ENCODE measurements at places on chromosomes 7 and 10. TPM values are rescaled to one million over a fixed set of nuclear protein-coding genes. Genes with fewer than 3 reads are reported as not detected.

The BUD23 gene
- 50.6 TPM for total RNA-seq

- H3K4me1 ChIP-seq, result no peaks in the 10 kb centered on the region
- no peak overlapping the region for H3K4me3 ChIP-seq
- no peaks in the 10 kb centered on the region for H3K27me3 ChIP-seq
- H3K36me3 ChIP-seq, result no peaks in the 10 kb centered on the region
- H3K27ac ChIP-seq, result no peak overlapping the region
- DNase-seq, result no peak
Measured at GRCh38 chr10:104937567-104937966, 296.5 kb downstream of the SORCS3 start.

GRCh38 chr7:90483251-90483650, 13.8 kb downstream of the PTTG1IP2 start:
- no peak overlapping the region for H3K4me3 ChIP-seq
- no peak overlapping the region for H3K27ac ChIP-seq
- no peak for DNase-seq
- no peaks in the 10 kb centered on the region for H3K4me1 ChIP-seq
- H3K36me3 ChIP-seq, result no peaks in the 10 kb centered on the region
- no peaks in the 10 kb centered on the region for H3K27me3 ChIP-seq

The PLEKHS1 gene
- not detected for total RNA-seq

GRCh38 chr7:154960063-154960790, 42.7 kb downstream of the PAXIP1 start:
- no peak overlapping the region for H3K4me3 ChIP-seq
- no peak overlapping the region for H3K27ac ChIP-seq
- H3K27me3 ChIP-seq, result no peaks in the 10 kb centered on the region

GRCh38 chr7:64945503-64946175, 42.6 kb downstream of the ZNF273 start:
- no peak overlapping the region for H3K4me3 ChIP-seq
- DNase-seq, result no peak
- no peak overlapping the region for H3K27ac ChIP-seq
- peaks cover 10% of the 10 kb centered on the region for H3K4me1 ChIP-seq

GRCh38 chr10:71638064-71638821, 81.3 kb downstream of the C10orf105 start:
- no peak overlapping the region for H3K4me3 ChIP-seq
- no peaks in the 10 kb centered on the region for H3K36me3 ChIP-seq
- DNase-seq, result no peak

- H3K4me1 ChIP-seq, result no peaks in the 10 kb centered on the region
- no peak overlapping the region for H3K27ac ChIP-seq
- no peaks in the 10 kb centered on the region for H3K36me3 ChIP-seq
Measured at GRCh38 chr7:142414135-142414534, 156.3 kb upstream of the PRSS58 start.

The RTKN2 gene
- total RNA-seq, result not detected

GRCh38 chr7:114901771-114902170, 20.1 kb upstream of the MDFIC start:
- no peaks in the 10 kb centered on the region for H3K27me3 ChIP-seq
- no peaks in the 10 kb centered on the region for H3K36me3 ChIP-seq
- no peak for DNase-seq
- H3K4me3 ChIP-seq, result no peak overlapping the region
- no peaks in the 10 kb centered on the region for H3K4me1 ChIP-seq
- no peak overlapping the region for H3K27ac ChIP-seq

The ZNF12 gene
- 35.2 TPM for total RNA-seq

The NPFFR1 gene
- total RNA-seq, result 3.3 TPM

The ADARB2 gene
- 8.4 TPM for total RNA-seq

GRCh38 chr7:20557116-20557515, 58.4 kb upstream of the ABCB5 start:
- no peaks in the 10 kb centered on the region for H3K27me3 ChIP-seq
- peaks cover 6% of the 10 kb centered on the region for H3K4me1 ChIP-seq
- peak overlapping the region; percentile 27 for H3K27ac ChIP-seq

The ACTR3C gene
- 0.98 TPM for total RNA-seq

- H3K4me1 ChIP-seq, result no peaks in the 10 kb centered on the region
- no peak overlapping the region for H3K27ac ChIP-seq
- no peak overlapping the region for H3K4me3 ChIP-seq
- H3K27me3 ChIP-seq, result no peaks in the 10 kb centered on the region
Measured at GRCh38 chr10:23912884-23913404, 296.0 kb upstream of the KIAA1217 start.

DNA sequence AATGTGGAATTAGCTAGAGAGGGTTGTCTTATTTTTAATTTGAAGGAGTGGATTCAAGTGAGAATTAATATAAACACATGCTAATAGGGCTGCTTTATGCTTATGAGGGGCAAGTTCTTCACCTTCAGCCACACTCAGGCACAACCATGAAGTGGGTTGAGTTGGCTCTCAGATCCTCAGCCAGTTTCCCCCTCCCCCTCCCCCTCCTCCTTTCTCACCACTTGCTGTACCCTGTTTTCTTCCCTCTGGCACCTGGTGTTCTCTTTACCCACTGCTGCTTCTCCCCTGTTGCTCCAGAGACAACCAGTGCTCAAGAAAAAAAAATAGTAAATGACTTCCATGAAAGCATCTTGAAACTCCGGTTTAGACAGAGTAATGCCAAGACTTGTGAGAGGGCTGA, 1083.3 kb downstream of the CNTNAP2 start:
- no peaks in the 10 kb centered on the region for H3K4me1 ChIP-seq
- no peak for DNase-seq
- H3K4me3 ChIP-seq, result no peak overlapping the region
- no peaks in the 10 kb centered on the region for H3K36me3 ChIP-seq
- H3K27ac ChIP-seq, result no peak overlapping the region
- H3K27me3 ChIP-seq, result no peaks in the 10 kb centered on the region

- DNase-seq, result no peak
- no peaks in the 10 kb centered on the region for H3K4me1 ChIP-seq
- no peaks in the 10 kb centered on the region for H3K36me3 ChIP-seq
- no peak overlapping the region for H3K27ac ChIP-seq
Measured at GRCh38 chr7:153245809-153246208, 486.3 kb downstream of the ACTR3B start.

The CALML3 gene
- not detected for total RNA-seq

GRCh38 chr7:27709137-27710075, 30.6 kb upstream of the TAX1BP1 start:
- no peaks in the 10 kb centered on the region for H3K27me3 ChIP-seq
- H3K4me3 ChIP-seq, result no peak overlapping the region
- no peak for DNase-seq
- H3K4me1 ChIP-seq, result no peaks in the 10 kb centered on the region
- H3K27ac ChIP-seq, result no peak overlapping the region

- H3K4me3 ChIP-seq, result peak overlapping the region; percentile 96
- H3K27me3 ChIP-seq, result no peaks in the 10 kb centered on the region
- H3K4me1 ChIP-seq, result peaks cover 20% of the 10 kb centered on the region
- no peak for DNase-seq
- H3K36me3 ChIP-seq, result no peaks in the 10 kb centered on the region
- peak overlapping the region; percentile 95 for H3K27ac ChIP-seq
Measured at GRCh38 chr7:7967886-7968543, 581 bp upstream of the GLCCI1 start.

DNA sequence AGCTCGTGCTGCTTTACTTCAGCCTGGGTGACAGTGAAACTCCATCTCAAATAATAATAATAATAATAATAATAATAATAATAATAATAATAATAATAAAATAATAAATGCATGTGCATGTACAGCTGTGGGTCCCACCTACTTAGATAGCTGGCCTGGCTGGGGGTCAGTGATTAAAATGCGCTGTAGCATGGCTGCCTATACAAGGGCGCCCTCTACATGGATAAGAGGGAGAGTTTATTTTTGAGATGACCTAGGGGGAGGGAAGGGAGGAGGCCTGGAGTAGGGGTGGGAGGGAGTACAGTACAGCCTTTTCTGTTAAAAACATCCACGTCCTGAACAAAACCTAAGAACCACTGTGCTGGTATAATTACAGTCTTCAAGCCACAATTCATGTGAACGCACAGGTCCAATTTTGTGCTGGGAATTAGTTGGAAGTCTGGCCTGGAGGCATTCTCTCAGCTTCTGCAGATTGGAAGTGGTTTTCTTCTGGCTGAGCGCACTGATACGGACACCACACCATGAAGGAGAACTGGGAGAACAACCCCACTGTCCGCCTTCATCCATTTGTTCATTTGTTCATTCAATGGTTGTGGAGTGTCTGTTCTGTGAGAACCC, 146.5 kb downstream of the TMEM178B start:
- no peak overlapping the region for H3K4me3 ChIP-seq
- H3K4me1 ChIP-seq, result no peaks in the 10 kb centered on the region
- no peaks in the 10 kb centered on the region for H3K27me3 ChIP-seq
- H3K27ac ChIP-seq, result no peak overlapping the region
- H3K36me3 ChIP-seq, result no peaks in the 10 kb centered on the region
- DNase-seq, result no peak

DNA sequence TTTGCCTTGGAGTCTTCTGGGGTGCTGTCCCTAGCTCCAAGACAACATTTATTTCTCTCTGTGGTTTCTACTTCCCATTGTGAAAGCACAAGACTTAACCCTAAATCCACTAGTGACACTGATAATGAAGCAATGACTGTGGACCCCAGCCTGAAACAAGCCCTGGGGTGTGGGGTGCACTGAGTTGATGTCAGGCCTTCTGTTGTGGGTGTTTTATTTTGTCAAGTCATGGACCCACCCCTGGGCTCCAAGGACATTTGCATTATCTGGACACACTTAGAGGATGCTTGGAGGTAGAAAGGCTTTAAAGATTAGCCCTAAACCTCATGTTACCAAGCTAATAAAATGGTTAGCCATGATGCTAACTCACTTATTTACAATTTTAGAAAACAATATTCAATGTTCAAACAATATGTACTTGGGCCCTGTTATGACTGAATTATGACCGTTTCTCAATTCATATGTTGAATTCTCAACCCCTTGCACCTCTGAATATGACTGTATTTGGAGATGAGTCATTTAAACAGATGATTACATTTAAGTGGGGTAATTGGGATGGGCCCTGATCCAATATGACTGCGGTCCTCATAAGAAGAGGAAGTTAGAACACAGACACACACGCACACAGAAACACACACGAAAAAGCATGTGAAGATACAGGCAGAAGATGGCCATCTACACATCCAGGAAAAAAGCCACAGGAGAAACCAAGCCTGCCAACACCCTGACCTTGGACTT, 137.2 kb upstream of the IGFBP3 start:
- H3K4me1 ChIP-seq, result no peaks in the 10 kb centered on the region
- no peak overlapping the region for H3K4me3 ChIP-seq
- no peak for DNase-seq
- H3K36me3 ChIP-seq, result no peaks in the 10 kb centered on the region
- no peak overlapping the region for H3K27ac ChIP-seq

GRCh38 chr7:29988424-29989256, 961 bp downstream of the SCRN1 start:
- peak; percentile 23 for DNase-seq
- H3K4me1 ChIP-seq, result peaks cover 14% of the 10 kb centered on the region
- H3K27me3 ChIP-seq, result no peaks in the 10 kb centered on the region
- peak overlapping the region; percentile 92 for H3K27ac ChIP-seq
- H3K36me3 ChIP-seq, result no peaks in the 10 kb centered on the region
